ENCODE measurements at places on chromosomes 2 and 18.

DNA sequence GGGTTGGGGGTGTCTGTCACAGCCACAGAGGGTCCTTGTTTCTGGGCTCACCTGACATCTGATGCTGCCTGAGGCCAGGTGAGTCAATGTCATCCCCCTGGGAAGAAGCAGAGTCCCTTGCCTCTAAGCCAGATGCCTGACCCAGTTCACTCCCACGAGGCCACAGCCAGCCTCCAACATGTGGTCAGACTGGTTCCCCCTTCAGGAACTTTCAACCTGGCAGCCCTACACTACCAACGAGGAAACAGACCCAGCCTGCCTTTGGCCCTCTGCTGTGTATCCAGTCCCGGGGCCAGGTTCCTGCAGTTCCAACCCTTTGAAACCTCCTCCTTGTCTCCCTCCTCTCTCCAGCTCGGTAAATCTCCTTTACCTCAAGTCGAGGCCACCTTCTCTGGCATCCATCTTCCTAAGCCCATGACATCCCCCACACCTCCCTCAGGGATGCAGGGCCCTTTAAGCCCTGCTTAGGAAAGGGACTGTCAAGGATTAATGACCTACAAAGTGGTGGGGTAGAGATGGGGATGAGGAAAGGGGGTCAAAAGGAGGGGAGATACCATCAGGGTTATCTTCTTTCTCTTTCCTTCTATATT is 49.2 kb upstream of the SMAD2 start:
- no peak for DNase-seq

DNA sequence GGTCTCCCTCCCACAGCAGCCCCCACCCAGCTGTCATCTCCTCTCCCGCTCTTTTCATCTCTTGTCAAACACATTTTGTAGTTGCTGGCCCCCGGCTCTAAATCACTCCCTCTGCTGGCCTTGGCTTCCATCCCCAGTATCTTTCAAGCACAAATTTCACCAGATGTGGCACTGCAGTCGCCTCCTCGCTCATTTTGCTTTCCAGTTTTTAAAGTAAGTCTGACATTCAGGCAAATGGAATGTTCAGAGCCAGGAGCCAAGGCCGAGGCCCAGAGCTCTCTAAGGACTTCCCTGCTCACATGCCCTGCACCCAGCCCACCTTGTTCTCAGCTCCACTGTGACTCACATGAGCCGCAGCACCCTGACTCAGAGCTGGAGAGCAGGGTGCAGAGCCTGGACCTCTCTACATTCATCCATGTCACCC is 158.4 kb downstream of the GALNT14 start:
- DNase-seq, result no peak

GRCh38 chr18:41873730-41874129 is 81.3 kb upstream of the PIK3C3 start:
- no peak for DNase-seq

DNA sequence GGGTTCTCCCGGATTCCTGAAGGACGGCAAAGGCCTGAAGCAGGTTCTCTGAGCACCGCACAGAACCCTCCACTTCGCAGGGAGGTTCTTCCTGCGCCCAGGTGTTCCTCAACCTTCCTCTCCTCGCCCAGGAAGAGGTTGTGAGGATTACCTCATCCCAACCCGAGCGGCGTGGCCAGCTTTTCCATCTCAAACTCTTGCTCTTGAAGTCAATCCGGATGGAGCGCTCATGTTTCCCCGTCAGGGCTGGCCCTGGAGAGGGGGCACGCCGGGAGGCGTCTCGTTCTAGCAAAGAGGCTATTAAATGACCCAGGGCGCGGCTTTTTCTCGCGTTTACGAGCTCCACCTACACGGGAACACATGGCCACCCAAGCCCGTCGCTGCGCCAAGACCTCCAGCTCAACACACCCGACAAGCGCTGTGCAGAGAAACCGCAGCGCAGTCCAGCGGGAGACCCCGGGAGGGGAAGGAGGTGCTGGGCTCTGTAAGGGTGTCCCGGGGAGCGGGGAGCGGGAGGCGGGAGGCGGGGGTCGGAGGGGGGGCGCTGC is 540 bp upstream of the RAB10 start:
- DNase-seq, result no peak

- DNase-seq, result no peak
Measured at GRCh38 chr2:232523402-232523681, 2.6 kb upstream of the CHRND start.

GRCh38 chr2:36140391-36140790 is 215.2 kb upstream of the CRIM1 start:
- DNase-seq, result no peak
